ENCODE measurements at places on chromosomes 3 and 15. TPM values are rescaled to one million over a fixed set of nuclear protein-coding genes. Genes with fewer than 3 reads are reported as not detected.

- DNase-seq = no peak
Measured at GRCh38 chr3:121914081-121914998, 20.1 kb downstream of the SLC15A2 start.

DNA sequence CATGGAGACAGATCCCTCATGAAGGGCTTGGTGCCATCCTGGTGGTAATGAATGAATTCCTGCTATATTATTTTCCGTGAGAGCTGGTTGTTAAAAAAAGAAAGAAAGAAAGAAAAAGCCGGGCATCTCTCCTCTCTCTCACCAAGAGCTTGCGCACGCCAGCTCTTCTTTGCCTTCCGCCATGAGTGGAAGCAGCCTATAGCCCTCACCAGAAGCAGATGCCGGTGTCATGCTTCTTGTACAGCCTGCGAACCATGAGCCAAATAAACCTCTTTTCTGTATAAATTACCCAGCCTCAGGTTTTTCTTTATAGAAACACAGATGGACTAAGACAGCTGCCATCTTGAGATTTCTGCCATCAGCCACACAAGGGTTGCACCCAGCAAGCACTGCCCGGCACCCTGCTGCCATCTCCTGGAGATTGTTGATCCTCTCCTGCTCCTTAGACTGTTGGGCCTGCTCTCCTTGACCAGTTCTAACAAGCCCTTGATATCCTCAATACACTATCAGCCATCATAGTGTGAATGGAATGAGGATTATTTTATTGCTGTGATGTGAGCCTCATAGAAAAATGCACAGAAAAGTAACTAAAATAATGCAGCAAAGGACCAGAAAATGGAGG lies 3.5 kb upstream of the AHSG start:
- no peak for DNase-seq

The GLDN gene
- 3.4 TPM for total RNA-seq

DNA sequence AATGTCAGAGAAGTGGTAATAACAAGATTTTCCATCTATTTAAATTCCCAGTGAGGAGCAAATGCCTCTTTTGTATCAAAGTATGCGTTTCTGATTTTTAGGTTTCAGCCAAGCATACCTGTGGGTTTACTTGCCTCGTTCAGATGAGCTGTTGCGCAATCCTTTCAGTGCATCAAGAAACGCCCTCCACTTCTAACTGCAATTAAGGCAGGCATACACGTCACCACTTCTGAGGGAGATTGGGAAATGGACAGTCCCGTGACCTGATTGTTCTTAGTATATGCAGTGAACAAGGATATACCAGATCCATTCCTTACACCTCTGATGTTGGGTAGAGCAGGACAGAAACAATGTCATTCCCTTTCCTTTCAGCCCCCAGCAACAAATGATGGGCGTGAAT lies 219.0 kb downstream of the ITPR1 start:
- DNase-seq = no peak

The ATP13A3 gene
- 53.6 TPM for total RNA-seq

The LMAN1L gene
- total RNA-seq = not detected

The WDR93 gene
- total RNA-seq = not detected

GRCh38 chr15:25565470-25566264 lies 126.8 kb upstream of the UBE3A start:
- no peak for DNase-seq

DNA sequence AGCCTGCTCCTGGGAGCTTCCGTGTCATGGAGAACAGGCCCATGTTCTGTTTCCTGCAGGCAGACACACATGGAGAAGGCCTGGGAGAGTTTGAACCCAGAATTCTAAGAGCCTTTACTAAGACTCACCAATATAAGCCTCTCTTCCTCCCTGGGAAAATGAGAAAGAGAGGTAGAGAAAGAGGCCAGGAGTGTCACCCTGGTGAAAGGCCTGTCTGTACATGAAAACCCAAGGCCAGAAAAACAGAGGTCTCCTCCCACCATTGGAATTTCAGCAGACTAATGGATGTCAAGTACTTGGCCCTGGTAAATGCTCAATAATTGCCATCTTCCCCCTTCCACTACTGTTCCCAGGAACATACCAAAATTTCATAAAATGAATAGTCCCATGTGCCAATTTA lies 117.6 kb downstream of the TOP2B start:
- no peak for DNase-seq

The NGRN gene
- total RNA-seq = 58.0 TPM

DNA sequence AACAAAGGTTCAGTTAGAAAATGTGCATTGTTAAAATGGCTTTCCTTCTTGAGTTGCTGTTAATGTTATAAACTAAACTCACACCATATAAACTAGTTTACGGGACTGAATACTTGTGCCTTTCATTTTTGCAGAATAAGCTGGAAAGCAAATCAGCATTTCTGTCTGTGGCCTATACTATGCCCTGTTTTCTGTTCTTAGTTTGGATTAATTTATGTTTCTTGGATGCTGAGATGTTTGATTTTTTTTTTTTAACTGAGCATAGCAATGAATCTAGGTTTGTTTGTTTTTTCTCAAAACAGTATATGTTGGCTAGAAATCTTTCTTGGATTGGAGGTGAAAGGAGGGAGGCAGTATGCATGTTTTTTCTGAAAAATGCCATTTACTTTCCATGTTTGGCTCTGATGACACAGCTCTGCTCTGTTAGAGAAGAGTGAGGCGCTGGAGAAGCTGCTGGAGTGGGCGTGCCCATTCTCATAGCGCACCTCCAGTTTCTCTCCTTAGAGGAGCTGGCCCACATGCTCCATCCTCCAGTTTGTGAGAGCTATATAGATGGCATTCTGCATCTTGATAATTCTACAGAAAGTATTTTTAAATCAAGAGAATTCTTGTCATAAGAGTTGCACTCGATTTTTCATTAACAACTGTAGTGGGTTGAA lies 423.6 kb upstream of the TPM1 start:
- no peak for DNase-seq

The PLS1 gene
- 1.8 TPM for total RNA-seq

DNA sequence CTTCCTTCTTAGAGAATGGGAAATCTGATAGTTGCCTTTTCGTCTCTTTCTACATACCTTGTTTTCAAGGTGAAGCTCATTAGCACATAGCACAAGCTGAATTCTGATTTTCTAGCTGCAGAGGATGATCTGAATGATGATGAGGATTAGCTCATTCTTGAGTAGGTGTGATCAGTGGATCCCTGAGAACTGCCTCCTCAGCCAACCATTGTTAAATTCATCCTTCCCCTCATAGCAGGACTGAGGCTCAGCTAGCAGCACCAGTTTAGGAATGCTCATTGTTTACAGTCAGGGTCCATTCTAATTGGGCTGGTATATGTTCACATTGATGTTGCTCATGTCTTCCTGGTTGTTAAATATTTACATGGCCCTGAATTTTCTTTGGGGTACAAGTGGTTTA lies 299.9 kb upstream of the MME start:
- no peak for DNase-seq

The TRH gene
- not detected for total RNA-seq

DNA sequence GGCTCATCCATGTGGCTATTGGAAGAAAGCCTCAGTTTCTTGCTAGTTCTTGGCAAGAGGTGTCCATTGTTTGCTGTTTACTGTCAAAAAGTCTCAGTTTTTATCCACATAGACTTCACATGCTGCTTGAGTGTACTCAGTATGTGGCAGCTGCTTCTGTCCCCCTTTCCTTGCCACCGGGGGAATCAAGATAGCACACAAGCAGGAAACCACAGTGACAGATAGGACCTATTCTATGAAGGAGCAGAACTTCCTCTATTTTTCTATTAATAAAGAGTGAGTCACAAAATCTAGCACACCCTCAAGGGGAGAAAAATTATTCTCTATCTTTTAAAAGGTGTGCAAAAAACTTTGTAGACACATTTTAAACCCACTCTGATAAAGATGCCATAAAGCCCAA lies 121.4 kb upstream of the GMNC start:
- no peak for DNase-seq

DNA sequence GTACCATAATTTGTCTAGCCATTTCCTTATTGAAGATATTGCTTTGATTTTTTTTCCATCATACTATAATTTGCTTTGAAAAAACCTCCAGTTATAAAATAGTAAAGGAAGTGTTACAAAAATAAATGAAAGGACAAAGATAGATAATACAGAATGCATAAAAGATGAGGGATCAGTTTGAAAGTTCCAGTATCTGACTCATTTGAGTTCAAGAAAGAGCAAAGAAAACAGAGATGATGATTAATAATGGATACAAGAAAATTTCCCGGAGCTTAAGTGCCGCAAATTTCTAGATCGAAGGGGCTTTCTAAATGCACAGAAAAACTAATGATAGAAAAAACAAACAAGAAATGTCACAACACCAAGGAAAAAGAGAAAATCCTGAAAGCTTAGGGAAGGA lies 4.3 kb downstream of the WDR48 start:
- DNase-seq = no peak

GRCh38 chr3:156675830-156676767 lies 1.7 kb downstream of the TIPARP start:
- DNase-seq = peak; percentile 79

DNA sequence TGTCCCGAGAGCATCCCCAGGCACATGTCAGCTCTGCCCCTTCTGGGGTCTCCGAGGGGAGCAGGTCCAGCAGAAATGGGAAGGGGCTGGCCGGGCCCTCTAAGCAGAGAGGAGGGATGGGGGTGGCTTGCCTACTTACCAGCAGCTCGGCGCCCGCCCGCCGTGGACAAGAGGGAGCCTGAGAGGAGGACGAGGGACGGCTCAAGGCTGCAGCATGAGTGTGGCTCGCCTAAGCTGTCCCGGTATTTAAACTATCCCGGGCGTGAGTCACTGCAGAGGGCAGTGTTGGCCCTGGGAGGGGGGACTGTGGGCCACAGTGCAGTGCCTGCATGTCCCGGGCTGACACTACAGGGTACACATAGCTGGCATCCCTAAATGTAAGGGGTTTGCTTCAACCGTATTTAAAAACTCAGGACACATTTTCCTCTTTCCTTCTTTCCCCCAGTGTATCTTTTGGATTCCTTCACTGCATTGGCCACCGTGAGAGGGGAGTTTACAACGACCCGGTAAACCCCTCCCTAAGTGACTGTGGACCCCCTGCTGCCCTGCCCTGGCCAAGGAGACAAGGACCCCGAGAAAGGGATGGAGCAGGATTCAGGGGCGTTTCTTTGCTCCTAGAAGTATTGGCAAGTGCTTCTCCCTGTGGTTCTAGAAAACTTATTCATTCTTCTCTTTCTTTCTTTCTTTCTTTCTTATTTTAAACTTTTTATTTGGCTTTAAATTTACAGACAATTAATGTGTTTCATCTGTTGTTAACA lies at the start of gene LRRC15:
Gene LRRC15, minus strand, starts transcription at position 222 of the 758 bp plus-strand sequence. CDS start 8,700 bp downstream, outside the sequence.
- DNase-seq = no peak

DNA sequence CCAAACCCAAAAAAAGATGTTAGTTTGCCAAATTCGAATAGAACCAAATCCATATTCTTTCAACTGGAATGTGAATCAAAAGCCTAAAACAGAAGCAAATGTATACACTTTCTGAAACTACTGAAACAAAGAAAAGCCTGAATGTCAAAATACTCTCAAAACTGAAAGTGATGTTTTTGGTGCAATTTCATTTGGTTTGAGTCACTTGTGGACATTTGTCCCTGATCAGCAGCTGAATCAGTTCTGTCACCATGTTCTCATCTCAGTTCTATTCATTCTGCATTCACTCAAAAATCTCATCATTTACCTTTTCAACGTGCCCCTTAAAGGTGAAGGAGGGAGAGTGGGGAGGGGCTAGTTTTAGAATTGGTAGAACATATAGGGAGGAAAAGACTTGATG lies 266.8 kb downstream of the ABHD5 start:
- no peak for DNase-seq

The KBTBD8 gene
- total RNA-seq = not detected

DNA sequence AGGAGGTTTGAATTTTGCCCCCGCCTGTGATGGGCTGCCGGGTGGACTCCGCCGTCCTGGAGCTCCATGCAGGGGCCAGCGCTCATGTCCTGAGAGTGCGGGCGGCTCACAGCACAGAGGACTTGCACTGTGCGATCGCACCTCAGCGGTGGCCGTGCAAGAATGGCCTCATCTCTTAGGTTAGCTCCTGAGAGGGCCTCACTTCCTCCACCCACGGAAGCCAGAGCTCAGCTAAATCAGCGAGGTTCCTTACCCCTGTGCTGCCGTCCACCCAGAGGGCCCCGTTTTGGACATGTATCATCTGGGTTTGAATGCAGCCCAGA lies 72.0 kb upstream of the PCSK6 start:
- DNase-seq = no peak

The PIERCE2 gene
- not detected for total RNA-seq

The TMEM40 gene
- total RNA-seq = not detected

The CLRN1 gene
- total RNA-seq = not detected

- DNase-seq = no peak
Measured at GRCh38 chr3:198109883-198110282, 149.9 kb downstream of the LMLN start.
